CD4-positive, alpha-beta T cell treated with Interleukin-21 for 1 hour (primary cell): ENCODE measurements at places on chromosomes 13 and 19.

DNA sequence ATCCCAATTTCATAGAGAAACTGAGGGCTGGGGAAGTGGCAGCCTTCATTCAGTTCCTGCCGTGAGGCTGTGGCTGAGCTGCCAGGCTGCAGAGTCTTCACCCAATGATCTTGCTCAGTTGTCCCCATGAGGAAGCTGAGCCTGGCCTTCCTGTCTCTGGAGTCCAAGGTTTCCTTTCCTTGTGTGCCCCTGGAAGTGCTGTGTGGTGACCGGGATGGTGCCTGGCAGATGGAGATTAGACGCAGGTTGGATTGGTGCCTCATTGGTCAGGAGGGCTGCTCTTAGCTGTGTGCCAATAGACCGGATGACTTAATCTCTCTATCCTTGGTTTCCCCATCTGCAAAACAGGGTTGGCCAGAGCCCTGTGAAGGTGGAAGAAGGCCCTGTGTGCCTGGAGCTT is 24.6 kb downstream of the DNM2 start:
- DNase-seq, result no peak

GRCh38 chr19:58380037-58380661 is 681 bp downstream of the ZNF837 start:
- DNase-seq, result no peak

DNA sequence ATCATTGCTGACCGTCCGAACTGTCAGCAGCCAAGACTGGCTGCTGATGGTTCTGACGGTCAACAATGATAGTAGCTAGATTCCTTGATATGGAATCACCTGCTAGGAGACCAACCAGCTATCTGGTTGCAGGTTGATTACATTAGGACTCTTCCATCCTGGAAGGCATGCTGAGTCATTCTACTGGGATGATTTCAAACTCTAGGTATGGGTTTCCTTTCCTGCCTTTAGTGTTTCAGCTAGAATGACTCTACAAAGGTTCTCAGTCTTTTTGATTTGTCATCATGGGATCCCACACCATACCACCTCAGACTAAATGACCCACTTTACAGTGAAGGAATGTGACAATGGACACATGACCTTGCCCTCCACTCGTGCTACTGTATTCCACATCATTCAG is 138.1 kb upstream of the KL start:
- no peak for DNase-seq

DNA sequence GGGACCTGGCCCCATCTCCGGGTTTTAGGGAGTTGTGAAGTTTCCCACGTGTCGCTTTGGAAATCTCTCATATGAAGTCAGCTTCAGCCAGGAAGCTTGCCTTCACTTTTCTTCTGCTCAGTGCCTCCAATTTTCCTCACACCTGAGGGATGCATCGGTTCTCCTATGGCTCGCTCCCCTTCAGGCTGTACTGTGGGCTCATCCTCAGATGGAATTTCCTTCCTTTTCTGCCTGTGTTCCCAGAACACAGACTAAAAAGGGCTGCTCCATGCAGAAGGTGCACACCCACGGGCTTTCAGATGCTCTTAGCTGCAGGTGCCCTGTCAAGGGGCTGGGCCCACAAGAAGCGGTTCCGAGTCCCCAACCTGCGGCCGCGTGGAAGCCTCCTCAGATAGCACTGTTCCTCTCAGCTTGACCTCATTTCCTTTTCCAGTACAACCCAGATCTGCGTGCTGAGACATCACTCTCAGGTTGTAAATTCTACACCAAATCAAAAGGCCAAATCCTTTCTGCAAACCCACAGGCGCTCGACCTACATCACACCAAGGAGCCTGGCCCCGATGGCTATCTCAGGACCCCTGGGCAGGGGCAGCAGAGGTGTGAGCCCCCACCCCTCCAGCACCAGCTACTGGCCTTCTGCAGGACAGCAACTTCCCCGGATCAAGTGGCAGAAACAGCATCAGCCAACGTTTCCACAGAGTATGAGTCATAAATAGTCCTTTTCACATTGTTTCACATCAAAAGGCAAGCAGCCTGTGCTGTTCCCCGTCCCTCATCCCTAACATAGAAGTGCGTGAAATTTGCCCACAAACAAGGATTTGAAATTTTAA is 275.9 kb downstream of the ZNF536 start:
- DNase-seq, result no peak

DNA sequence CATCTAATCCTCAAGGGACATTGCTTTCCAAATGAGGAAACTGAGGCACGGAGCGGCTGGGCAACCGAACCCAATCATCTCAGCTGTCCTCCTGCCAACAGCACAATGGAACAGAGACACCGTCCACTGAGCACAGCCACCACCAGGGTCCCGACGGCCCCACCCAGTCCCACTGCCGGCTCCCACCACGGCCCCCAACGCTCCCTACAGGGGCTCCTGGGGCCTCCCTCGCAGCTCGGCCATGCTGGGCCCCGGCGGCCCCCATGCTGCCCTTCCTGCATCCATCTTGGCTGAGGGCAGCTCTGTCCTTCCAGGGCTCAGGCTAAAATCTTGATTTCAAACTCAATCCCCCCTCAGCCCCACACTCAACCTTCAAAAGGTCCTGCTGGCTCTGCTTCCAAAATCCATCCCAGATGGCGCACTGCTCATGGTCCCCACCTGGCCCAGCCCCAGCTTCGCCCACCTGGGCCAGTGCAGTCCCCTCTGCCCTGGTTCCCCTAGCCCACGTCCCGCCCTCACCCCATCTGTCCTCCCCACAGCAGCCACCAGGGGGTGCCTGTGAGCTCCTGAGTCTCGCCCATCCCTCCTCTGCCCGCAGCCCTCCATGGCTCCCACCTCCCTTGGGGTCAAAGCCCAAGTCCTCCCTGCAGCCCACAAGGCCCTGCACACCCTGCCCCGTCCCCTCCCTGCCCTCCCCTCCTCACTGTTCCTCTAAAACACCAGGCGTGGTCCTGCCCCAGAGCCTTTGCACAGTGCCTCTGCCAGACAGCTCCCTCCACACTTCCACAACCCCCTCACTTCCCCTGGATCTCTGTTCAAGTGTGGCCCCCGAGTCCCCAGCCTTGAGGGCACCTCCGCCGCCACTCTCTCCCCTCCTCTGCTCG is 7.9 kb downstream of the PIP5K1C start:
- DNase-seq, result peak; percentile 53

- no peak for DNase-seq
These were observed 84.3 kb upstream of the NBEA start for GRCh38 chr13:34857558-34858325.

DNA sequence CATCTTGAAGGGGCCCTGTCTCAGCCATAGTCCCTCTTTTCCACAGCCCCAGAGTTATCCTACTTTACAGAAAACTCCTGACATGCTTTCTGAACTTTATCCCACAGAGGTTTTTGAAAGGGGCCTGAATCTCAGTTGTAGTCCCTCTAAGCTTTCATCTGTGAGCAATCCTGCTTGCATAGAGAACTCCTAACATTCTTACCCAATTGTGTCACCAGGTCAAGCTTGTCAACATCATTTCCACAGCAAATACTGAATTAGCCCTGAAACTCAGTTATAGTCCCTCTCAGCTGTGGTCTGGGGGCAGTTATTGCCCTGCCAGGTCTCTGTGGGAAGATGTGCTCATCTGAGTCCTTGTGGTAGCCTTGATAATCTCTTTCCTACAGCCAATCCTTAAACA is 2190.3 kb upstream of the PCDH20 start:
- no peak for DNase-seq

DNA sequence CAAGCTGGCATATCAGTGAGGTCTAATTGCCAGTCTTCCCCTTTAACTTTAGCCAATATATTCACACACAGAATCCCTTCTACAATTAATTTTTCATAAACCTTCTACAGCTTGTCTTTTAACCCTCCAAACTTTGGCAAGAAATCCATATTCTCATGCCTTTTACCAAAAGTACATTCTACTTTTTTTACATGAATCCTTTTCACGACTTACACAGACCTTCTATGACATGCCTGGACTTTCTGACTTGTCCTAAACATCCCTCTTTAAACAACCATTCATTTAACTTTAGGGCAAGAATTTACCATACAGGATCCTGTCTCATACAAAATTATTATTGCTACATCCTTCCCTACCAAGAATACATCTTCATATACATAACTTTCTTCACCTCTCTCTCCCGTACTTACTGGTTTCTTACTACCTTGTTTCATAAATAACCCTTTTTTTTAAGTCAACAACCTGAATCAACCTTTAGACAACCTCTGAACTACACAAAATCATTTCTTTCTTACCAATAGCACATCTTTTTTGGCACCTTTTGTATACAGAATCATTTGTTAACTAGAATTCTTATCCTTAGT is 23.5 kb downstream of the ZNF544 start:
- DNase-seq, result no peak

DNA sequence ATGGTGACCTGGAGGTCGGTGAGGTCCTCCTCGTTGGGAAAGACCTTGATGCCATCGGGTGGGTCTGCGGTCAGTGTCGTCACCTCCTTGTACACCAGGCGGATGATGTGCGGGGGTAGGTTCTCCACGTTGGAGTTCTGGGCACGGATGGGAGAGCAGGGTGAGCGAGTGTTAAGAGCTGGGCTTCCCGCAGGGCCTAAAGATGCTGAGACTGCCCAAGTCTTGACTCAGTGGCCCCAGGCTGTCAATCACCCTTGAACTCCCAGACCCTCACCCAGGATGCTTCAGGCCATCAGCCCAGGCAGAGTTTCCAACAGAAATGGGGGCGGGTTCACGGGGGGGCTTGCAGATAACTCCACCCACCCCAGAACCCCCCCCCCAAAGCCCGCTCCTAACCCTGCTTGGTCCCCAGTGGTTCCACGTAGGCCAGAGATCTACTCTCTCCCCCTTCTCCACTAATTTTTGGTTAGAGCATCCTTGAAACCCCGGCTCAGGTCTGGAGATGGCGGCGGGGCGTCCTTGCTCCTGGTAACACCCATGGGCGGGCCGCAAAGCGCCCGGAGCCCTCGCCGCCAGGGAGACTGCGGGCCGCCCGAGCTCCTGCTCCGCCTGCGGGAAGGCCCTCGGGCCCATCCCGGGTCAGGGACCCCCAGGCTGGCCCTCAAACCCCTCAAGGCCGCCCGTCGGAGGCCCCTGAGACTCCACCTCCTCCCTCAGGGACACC is 600 bp downstream of the UBE2S start:
- DNase-seq, result no peak

GRCh38 chr19:4303819-4304537 is 420 bp upstream of the FSD1 start:
- no peak for DNase-seq

- no peak for DNase-seq
These were observed 17.5 kb downstream of the LRRC63 start for GRCh38 chr13:46229251-46229650.

DNA sequence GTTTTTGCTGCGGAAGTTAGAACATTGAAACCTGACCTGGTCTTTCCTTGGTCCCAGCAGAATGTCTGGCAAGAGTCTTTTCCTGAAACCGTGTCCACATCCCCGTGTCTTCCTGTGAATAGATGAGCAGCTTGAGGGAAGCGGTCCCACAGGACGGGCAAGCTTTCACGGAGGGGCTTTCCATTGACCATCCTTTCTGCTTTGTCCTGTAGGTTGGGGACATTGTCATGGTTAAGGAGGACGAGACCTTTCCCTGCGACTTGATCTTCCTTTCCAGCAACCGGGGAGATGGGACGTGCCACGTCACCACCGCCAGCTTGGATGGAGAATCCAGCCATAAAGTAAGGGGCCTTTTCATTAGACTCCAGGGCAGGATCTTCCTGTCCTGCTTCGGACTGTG is 126.0 kb downstream of the ATP11A start:
- DNase-seq, result no peak

DNA sequence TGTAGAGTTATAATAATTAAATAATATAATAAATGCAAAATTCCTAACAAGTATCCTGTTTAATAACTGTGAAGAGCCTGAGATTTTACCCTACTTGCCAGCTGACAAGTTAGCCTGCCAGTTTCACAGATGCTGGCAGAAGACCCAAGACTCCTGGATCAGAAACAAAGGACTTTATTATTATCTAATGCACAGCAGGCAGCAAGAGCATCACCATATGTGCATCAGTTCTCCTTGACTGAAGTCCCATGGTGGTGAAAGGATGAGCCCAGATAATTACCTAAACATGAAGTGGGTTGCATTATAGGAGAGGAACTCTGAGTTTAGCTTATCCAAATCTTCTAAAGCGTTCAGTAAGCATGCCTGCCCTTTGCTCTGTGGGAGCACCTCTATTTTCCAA is 39.1 kb upstream of the MTIF3 start:
- DNase-seq, result no peak

- no peak for DNase-seq
These were observed 1.7 kb downstream of the ZNF160 start for GRCh38 chr19:53101518-53101917.

- no peak for DNase-seq
These were observed 67.0 kb upstream of the SERP2 start for GRCh38 chr13:44306371-44307192.

DNA sequence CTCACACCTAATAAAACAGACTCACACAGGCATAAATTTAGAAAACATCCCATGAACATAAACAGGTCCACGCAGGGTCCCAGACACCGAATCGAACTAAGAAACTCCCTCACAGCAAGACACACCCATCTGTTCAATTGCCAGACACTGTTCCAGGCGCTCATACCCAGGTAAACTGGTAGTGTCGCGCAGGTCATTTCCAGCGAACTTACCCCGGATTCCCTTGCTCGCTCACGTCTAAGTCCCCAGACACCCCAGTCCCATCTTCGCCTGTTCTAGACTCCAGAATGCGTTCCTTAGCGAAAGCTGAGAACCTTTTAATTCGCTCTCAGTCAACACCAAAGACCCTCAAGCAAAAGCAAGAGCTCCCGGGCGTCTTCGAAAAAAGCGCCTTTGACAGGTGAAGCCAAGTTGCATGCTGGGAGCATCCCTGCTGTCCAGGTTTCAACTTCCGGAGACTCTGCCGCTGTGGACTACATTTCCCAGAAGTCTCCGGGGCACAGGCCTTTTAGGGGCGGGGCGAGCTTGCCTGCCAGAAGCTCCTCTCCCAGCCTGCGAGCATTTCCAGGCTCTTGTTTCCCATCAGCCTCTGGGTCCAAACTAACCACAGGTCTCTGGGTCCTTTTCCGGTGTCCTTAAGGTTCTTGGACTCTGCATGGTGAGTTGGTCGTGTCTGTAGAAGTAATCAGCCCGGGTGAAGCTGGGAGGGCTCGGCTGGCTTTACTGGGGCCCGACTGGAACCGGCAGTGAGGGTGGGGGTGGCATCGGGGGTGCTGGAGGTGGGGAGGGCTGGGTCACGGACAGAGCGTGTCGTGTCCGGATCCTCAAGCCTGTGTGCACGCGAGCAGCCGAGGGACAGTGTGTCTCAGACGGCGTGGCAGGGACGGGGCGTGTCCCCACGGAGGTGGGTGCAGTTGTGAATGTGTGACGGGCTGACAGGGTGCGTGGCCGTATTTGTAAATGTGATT is at the start of gene ZNF283:
Gene ZNF283, plus strand, starts transcription at position 535 of the 968 bp plus-strand sequence. CDS start 6,184 bp downstream, outside the sequence.
- DNase-seq, result peak; percentile 90

DNA sequence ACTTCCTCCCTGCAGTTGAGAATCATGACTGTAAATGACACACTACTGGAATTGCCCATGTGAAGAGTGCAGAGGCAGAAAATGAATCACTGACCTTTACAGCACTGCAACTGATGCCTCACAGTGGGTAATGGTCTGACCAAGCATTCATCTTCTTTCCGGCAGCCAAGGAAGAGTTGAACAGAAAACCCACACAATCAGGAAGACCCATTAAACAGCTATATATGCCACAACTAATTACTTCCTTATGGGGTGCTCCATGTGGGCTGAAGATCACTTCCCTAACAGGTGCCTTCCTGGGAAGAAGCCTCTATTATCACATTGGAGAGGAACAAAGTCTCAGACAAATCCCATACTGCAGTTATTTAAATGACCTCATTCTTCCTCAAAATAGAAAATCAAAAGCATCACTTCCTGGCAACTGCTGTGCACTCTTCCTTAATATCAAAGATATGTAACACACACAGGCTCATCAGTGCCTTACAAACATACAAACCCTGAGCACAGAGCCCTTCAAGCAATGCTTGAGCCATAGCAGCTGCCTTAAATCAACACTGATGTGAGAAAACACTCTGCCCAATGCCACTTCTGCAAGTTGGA is 45.8 kb downstream of the RUBCNL start:
- DNase-seq, result peak; percentile 11
